ENCODE measurements at places on chromosomes 5 and 9.

GRCh38 chr9:105331755-105332154 lies 87.3 kb downstream of the SLC44A1 start:
- DNase-seq: no peak

DNA sequence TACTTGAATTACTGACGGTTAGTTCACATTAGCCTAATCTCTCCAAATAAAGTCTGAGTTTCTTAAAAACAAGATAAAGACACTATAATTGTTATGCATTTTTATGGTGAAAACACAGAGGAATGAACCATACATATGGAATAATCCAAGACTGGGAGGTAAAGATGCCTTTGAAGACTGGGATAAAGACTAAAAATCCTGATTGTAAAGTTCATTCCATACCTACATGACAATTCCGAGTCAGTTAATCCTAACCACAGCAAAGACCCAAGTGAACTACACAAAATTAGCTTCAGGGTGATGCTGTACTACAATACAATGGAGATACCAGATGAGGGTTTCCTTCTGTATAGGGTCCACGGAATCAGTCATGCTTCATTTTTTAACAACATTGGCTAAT lies 6.3 kb downstream of the AP3B1 start:
- no peak for DNase-seq

DNA sequence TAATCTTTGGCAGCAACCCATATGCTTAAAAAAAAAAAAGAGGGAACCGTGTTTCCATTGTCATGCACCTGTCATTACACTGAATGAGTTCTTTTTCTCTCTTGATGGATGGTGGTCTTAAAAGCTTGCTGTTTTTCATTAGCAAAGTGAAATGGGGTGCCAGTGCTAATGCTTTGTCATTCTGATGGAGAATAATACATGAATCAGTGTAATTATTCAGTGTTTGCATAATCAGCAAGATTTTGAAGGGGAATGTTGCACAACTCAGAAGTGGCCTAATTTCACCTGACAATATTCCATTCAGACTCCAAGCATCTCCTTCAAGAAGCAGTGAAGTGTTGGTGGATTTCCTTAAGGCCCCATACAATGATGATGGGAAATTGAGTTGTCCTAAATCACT lies 38.1 kb downstream of the MAP1B start:
- no peak for DNase-seq

DNA sequence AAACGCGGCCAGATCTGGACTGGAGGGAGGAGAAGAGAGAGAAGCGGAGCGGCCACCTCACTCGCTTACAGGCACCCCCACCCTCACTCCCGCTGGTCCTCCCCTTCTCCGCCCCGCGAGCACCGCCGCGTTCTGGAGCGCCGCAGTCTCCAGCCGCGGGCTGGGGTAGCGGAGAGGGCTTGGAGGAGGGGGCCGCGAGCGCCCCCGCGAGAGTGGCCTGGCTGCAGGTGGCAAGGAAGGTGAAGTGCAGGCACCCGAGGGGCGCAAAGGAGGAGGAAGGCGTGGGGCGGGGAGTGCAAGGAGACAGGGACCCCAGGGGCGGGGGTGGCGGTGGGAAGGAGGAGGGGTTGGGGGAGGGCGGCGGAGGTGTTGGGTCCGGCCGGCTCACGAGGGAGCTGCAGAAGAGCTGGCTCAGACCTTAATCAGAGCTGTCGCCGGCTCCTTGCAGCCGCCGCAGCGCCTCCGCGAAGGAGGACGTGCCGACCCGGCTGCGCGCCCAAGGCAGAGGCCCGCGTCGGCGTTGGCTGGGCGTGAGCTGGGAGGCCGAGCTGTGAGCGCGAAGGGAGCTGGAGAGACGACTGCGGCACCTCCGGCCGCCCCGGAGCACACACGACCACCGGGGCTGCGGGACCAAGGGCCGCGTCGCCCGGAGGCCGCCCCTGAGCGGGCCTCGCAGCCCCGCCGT lies at the start of gene DMRT3:
TSS of gene DMRT3 (plus strand) at position 398 of the 685 bp plus-strand sequence. CDS start 347 bp downstream, outside the sequence.
- no peak for DNase-seq

- DNase-seq: no peak
Measured at GRCh38 chr9:69932901-69933300, 110.7 kb upstream of the MAMDC2 start.

DNA sequence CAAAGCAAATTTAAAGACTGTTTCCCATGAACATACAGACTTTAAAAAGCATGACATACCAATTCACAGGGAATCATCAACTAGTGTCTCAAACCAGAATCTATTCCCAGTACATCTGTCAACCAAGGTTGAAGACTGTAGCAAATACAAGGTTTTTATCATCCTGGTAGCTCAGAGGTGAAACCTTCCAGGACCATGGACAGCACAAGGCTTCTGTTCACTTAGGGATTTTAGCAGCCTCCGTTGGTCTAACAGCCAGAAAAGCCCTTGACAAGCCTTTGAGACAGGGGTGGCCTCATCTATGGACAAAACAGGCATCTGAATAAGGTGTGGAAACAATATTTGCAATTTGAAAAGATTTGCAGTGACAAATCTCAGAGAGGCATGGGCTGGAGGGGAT lies 119.0 kb downstream of the TRIM32 start:
- DNase-seq: no peak

DNA sequence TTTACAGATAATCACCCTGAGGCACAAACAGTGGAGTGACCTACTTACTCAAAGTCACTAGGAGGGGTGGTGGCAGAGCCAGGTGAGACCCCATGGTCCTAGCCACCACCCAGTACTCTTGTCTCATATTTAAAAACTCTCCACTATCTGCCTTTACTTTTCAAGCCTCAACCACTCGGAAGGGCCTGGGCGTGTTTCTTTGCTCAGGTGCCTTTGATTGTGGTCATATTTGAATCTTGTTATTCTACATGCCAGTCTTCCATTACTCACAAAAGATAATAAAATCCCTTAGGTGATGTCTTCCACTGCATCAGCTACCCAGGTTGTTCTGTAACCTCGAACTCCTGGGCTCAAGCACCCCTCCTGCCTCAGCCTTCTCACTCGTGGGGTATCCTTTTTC lies 20.7 kb upstream of the TRIM36 start:
- no peak for DNase-seq

GRCh38 chr9:27367175-27367798 lies 70.3 kb upstream of the EQTN start:
- no peak for DNase-seq

DNA sequence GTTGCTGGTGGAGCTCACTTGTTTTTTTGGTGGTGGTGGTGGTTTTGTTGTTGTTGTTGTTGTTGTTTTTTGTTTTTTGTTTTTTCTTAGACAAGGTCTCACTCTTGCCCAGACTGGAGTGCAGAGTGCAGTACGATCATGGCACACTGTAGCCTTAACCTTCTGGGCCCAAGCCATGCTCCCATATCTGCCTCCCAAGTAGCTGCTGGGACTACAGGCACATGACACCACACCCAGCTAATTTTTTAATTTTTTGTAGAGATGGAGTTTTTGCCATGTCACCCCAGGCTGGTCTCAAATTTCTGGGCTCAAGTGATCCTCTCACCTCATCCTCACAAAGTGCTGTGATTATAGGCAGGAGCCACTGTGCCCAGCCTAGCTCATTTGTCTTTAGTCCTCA lies 53.5 kb downstream of the NUP214 start:
- DNase-seq: no peak

DNA sequence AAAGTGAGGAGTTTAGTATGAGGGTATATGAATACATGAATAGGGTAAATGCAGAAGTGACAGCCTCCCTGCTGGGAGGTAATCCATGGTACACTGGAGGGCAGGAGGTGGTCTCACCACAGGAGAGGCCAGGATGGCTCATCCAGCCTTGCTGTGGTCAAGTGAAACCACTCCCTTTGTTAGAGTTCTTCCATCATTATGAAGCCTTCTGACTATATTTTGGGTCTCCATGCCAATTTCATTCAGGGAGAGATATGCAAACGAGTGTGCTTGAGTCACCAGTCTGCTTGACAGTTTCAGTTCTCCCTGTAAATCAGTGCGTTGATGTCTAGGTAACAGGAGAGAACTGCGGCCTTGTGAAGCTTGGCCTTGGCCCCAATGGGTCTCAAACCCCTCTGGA lies 16.4 kb downstream of the PPP3R2 start:
- DNase-seq: no peak

DNA sequence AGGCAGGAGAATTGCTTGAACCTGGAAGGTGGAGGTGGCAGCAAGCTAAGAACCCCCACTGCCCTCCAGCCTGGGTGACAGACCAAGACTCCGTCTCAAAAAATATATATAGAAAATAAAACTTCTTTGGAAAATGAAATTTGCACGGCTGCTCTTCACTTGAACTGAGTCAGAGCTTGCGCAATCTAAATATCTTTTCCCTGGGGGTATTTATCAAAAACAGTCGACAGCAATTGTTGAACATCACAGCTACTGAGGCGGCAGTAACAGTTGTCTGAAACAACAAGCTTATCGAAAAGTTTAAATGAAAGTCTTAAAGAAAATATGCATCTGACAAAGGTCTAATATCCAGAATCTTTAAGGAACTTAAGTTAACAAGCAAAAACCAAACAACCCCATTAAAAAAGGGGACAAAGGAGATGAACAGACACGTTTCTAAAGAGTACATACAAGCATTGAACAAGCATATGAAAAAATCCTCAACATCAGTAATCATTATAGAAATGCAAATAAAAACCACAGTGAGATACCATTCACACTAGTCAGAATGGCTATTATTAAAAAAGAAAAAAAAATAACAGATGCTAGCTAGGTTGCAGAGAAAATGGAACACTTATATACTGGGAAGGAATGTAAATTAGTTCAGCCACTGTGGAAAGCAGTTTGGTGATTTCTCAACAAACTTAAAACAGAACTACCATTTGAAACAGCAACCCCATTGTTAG lies 153.6 kb upstream of the CDH9 start:
- DNase-seq: no peak

DNA sequence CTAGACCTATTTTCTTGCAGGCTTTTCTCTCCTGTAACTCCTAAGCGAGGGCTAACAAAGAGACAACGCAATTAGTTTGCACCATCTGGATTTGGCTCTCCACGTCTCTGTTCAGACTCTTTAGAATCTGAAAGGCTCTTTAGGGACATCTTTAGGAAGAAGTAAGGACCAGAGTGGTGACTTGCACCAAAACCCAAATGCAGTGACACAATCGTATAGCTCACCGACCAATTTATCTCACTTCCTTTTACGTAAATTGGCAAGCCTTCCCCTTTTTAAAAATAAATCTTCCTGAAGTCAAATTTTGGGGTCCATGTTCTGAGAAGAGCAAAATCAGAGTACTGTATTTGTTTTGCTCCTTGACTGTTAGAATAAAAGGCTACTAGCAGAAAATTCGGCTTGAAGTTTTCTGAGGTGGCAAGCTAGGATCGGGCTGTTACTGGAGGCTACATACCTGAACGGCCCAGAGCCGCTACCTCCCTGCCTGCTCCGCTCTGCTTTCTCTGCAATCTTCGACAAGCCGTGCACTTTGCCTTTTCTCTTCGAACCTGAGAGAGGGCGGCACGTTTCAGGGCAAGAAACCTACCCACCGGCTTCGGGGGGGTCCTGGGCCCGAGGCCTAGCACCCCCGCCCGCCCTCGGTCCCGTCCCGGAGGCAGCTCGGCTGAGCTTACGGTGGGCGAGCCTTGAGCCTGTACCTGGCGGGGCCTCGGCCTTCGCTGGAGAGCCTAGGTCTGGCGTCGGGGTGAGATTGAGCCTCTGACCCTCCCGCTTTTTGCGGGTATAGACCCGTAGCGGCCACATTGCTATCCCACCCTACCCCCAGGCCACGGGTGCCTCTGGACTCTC lies 537 bp downstream of the MEIKIN start:
- no peak for DNase-seq

DNA sequence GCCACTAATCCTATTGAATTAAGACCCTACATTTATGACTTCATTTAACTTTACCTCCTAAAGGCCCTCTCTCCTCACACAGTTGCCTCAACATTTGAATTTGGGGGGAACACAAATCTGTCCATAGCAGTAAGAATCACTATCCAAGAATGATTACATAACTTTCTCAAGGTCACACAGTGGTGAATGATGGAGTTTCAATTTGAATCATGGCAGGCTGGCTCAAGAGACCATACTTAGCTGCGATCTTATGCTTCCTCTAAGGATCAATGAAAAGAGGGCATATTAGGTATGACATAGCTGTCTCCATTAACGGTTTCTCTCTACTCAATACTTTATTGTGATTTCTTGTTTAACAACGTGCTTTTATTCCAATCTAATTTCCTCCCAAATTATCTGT lies 44.1 kb upstream of the PDE4D start:
- no peak for DNase-seq

GRCh38 chr5:116296335-116297072 lies 211.7 kb downstream of the COMMD10 start:
- no peak for DNase-seq

- no peak for DNase-seq
Measured at GRCh38 chr9:106613250-106613737, 249.7 kb upstream of the ZNF462 start.

DNA sequence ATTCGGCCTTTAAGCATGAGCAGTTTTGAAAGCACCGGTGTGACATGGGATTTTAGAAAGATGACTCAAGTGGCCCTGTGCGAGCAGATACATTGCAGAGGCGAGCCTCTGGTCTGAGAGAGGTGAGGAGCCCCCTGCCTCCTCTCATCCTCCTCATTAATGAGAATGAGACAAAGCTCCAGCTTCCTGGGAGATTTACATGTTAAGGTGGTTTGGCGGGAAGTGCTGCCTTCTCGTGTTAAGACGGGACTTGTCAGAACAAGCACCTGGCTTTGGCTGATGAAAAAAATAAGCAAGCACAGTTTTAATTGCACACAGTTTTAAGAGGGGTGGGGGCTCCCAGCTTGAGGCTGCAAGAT lies 68.1 kb downstream of the ACTL7B start:
- no peak for DNase-seq

DNA sequence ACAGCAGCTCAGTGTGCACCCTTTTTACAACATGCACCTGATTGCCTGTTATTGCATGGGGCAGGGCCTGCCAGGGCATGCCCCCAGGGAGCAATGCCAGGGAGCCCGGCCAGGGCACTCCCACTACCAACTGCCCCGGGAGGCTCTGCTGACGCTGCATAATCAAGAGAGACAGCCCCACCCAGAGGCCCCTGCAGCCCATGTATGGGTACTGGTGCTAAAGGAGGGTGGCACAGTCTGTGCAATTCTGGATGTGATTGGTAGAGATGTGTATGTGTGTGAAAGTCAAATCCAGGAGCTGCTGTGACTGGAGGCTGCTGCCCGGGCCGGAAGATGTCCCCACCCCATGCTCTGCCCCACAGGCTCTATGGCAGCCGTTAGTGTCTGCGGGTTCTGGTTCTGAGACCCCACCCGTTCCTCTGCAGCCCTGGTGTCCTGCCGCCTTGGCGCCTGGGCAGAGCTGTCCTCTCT lies 3.9 kb upstream of the NEURL1B start:
- DNase-seq: no peak

DNA sequence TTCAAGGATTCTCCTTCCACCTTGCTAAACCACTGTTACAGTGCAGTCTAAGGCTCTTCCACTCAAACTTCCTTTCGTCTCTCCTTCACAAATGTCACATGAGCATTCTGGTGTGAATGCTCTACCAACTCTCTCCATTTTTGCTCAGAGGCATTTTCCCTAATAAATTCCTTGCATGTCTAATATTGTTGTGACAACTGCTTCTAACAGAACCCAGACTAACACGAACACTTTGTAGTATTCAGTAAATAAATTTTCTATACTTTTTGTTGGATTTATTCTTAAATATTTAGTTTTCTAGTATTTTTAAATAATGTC lies 24.0 kb downstream of the RAPGEF6 start:
- no peak for DNase-seq

All from T-helper 2 cell treated with Interferon-gamma antibody and Interleukin-4, amounts not matched to agents 5 μg/mL and 100 μg/mL, for 36 hours (primary cell).